ENCODE measurements at places on chromosomes 4 and X.

GRCh38 chr4:16967722-16968121 is 69.3 kb upstream of the LDB2 start:
- DNase-seq = no peak

DNA sequence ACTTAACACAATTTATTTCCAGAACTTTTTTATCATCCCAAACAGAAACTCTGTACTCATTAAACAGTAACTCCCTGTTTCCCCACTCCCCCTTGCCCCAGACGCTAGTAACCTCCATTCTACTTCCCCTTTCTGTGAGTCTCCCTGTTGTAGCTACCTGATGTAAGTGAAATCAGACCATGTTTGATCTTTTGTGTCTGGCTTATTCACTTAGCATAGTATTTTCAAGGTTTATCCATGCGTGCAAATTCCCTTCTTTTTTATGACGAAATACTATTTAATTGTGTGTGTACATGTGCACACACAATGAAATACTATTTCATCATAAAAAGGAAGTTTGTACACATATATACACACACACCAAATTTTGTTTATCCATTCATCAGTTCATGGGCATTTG is 5.2 kb downstream of the PKD2 start:
- no peak for DNase-seq

DNA sequence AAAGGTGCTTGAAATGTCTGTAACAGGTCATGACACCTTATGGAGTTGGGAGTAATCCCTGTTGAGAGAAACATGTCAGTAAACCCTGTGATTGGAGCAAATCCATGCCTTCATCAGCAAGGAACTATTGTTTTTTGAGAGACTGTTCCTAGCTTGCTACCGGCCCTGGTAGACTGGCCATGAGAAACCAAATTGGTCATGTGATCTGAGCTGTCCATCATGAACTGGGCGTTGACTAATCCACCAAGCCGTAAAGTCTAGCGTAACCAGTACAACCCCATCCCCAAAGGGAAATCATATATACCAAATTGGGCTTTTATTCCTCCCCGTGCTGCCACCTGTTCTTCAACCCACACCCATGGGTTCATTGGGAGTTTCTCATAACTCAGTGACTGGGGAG is 143.7 kb downstream of the PHF8 start:
- no peak for DNase-seq

- DNase-seq = no peak
Measured at GRCh38 chrX:69158166-69158980, 6.9 kb downstream of the PJA1 start.

Measured in CD8-positive, alpha-beta memory T cell (primary cell).